ENCODE measurements at places on chromosomes 16 and 17.
A peak's percentile ranks its signal among the peaks of the same experiment; 100 is the strongest.

GRCh38 chr17:63984651-63985386 lies 12.1 kb upstream of the SCN4A start:
- peak; percentile 85 for DNase-seq

GRCh38 chr17:62925267-62925836 lies 40.7 kb upstream of the TANC2 start:
- no peak for DNase-seq

GRCh38 chr17:14747603-14747950 lies 446.7 kb downstream of the HS3ST3B1 start:
- DNase-seq, result no peak

GRCh38 chr17:77153999-77154586 lies 13.3 kb downstream of the SEC14L1 start:
- DNase-seq, result no peak

- DNase-seq, result no peak
Observed at GRCh38 chr16:23705517-23705902, 7.5 kb downstream of the ERN2 start.

DNA sequence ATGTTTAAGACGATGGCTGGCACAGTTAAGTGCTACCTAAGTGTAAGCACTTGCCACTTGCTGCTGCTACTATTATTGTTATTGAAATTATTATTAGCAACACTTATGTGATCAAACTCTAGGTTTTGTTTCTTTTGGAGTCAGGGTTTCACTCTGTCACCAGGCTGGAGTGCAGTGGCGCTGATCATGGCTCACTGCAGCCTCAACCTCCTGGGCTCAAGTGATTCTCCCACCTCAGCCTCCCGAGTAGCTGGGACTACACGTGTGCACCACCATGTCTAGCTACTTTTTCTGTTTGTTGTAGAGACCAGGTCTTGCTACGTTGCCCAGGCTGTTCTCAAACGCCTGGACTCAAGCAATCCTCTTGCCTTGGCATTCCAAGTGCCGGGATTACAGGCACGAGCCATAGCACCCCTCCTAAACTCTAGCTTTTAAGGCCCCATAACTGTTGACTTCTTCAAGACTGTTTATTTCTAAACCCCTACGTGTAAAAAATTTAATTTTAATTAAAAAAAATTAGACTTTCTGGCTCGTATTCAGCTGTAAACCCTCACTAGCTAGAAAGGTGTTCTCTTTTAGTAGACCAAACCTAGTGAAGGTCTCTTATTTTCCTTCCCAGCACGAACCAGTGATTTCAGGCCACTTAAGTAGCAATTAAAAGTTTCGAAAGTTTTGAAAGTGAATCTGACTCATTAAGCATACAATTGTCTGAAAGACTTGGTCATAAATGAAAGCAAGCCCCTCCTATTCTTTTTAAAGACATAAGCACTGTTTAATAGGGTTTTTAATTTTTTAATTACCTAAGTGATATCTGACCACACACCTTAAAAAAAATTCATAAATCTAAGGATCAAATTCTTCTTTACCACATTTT lies 11.7 kb upstream of the SCNN1B start:
- DNase-seq, result no peak

GRCh38 chr17:42577140-42577531 lies 393 bp downstream of the PSMC3IP start:
- no peak for DNase-seq

DNA sequence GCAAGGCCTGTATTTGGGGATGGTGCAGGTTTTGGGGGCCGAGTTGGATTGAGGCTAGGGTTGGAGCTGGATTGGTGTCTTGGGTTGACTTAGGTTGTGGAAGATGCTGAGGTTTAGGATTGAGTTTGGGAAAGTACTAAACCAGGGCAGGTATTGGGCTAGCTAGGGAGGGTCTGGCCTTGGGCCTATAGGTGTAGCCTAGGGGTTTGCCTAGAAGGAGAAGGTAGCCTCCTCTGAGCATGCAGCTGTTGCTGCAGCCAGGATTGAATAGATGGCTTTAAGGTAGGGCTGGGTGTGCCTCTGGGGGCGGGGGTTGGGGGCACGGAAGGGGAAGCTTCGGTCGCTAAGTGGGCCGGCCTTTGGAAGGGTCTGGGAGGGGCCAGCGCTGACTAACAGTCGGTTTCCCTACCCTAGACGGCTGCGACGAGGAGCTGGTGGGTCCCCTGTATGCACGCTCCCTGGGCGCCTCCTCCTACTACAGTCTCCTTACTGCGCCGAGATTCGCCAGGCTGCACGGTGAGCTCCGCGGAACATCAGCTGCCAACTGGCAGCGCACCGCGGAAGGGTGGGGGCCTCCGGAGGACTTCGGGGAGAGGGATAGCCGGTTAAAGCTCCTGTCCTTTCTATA lies 1.2 kb downstream of the CNTNAP1 start:
- DNase-seq, result no peak

GRCh38 chr17:4796552-4796920 lies 572 bp downstream of the PSMB6 start:
- DNase-seq, result no peak

Data from AG09319 (cell line).